ENCODE measurements at places on chromosomes 11 and 22.

DNA sequence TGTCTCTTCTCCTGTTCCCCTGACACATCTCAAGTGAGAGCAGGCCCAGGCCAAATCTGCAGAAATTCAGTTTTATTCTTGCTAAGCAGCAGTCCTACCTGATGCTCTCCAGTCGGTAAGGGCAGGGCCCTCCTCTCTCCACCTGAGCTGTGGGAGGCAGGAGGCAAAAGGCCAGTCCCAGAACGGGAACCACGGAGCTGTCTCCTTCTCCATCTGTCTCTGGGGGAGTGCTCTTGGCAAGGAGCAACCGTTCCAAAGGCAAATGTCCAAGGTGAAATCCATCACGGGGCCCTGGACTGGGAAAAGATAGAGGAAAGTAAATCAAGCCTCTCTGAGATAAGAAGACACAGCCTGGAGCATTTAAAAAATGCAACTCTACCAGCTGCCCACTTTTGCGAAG is 65.2 kb upstream of the CDON start:
- DNase-seq, result no peak

DNA sequence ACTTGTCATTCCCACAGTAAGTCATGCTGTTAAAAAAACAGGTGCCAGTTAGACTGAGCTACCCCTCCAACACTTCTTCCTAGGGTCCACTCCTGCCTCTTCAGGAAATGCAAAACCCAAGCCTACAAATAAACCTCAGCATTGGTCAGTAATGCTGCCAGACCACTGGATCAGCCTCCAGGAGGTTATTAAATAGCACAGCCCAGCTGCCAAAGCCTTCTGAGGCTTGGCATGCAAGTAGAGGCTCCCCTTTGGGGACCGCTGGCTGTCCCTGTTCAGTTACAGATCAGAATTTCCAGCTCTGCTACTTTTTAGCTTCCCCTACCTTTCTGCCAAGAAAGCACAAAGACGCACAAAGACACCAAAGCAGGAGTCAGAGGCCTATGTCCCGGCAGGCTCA is 33.3 kb downstream of the ABTB2 start:
- DNase-seq, result no peak

GRCh38 chr22:22848364-22848866 is 39.2 kb upstream of the IGLL5 start:
- DNase-seq, result peak; percentile 41

DNA sequence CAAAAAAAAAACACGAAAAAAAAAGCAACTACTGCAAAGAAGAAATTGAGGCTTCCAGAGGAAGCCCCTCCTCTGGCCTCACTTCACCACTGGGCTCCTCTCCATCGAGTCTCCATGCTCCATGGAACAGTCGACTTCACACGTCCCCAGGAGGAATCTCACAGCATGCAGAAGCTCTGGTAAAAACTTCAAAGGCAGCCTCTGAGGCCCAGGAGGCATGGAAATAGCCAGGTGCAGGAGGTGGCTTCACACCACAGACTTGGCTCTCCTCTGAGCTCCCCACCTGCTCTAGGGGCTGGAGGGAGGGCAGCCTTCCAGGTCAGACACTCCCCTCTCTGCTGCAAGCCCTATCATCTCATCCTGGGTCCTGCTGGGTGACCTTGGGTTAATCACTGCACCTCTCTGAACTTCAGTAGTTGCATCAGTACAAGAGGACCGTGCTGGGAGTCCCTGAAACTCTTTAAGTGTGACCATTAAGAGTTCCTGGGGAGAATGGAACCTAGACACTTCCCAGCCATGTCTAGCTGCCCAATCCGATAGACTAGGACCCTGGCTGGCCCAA is 8.2 kb downstream of the PDE2A start:
- no peak for DNase-seq

DNA sequence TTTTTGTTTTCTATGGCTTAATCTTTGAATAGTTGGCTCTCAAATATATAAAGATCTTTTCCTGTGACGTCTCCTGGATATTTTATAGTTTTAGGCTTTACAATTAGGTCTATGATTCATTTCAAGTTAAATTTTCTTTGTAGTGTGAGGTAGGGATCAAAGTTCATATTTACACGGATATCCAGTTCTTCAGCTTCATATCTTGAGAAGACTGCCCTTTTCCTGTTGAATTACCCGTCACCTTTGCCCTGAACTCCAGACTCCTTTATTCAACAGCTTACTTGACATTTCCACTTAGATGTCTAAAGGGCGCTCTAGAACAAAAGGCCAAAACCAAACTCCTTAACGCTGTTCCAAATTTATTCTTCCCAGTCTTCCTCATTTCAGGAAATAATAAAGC is 51.7 kb downstream of the TTC17 start:
- no peak for DNase-seq

- DNase-seq, result no peak
These were observed 66.7 kb upstream of the LMO1 start for GRCh38 chr11:8330404-8330803.

DNA sequence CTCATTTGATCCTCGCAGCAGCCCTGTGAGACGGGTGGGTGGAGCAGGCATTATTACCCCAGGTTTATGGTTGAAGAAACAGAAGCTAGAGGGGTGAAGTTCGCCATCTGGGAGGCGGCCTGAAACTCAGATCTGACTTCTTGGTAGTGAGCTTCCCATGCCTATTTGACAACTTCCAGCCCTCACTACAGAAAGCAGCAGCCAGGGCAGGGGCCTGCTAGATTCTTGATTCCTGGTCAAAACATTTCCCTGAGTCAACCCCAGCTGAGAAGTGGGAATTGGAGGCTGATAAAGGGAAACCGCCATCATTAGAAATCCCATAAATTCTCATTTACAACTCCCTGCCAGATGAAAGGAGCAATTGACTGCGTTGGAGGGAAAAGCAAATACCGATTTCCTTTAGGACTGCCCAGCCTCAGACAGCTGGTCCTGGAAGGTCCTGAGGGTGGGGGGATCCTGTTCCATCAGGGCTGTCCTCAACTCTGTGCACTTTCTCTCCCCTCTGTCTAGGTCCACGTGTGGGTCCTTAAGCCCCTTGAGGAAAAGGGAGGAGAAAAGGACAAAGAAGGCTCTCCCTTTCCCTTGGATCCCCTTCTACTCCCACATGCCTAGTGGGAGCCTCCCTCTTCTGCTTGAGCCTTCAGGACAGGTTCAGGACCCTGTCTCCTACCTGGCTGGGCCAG is 10.2 kb upstream of the NECTIN1 start:
- no peak for DNase-seq

GRCh38 chr11:15742626-15743519 is 613.5 kb downstream of the SOX6 start:
- DNase-seq, result no peak

GRCh38 chr11:32602657-32603415 is 19.2 kb downstream of the EIF3M start:
- DNase-seq, result no peak

- DNase-seq, result no peak
These were observed 76.1 kb downstream of the SOX6 start for GRCh38 chr11:16280256-16280682.

DNA sequence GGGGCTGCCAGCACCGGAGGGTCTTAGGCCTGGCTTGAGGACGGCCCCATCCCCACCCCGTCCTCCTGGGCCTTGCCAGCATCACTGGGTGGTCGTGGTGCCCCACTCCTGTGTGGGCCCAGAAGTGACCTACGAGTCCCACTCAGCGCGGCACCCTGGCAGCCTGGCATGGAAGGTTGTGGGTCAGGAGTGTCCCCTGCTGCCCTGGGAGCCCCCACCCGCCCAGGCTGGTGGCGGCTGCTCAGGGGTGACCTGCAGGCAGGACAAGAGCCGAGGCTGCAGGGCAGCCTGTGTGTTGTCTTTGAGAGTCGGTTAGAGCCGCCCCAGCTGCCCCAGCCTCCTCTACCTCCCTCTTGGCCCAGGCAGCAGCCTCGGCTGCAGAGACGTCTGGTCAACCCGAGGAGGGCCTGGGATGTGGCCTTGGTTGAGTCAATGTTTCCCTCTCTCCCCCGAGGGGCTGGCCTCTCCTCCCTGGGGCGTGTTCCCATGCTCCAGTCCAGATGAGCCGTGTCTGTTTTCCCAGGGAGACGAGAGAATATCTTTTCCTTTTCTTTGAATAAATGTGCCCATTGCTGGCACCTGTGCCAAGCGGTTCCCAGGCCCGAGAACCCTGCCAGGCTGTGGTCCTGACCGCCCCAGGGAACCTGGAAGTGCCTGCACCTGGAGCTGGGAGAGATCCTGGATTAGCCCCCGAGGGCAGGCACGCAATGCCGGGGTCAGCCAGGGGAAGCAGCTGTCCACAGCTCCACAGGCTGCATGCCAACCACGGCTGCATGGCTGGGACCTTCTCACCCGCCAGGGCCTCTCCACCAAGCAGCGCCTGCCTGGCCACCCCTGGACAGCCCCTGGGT is 35.7 kb upstream of the MUC5AC start:
- DNase-seq, result no peak

GRCh38 chr11:112835591-112836255 is 125.5 kb upstream of the NCAM1 start:
- no peak for DNase-seq

DNA sequence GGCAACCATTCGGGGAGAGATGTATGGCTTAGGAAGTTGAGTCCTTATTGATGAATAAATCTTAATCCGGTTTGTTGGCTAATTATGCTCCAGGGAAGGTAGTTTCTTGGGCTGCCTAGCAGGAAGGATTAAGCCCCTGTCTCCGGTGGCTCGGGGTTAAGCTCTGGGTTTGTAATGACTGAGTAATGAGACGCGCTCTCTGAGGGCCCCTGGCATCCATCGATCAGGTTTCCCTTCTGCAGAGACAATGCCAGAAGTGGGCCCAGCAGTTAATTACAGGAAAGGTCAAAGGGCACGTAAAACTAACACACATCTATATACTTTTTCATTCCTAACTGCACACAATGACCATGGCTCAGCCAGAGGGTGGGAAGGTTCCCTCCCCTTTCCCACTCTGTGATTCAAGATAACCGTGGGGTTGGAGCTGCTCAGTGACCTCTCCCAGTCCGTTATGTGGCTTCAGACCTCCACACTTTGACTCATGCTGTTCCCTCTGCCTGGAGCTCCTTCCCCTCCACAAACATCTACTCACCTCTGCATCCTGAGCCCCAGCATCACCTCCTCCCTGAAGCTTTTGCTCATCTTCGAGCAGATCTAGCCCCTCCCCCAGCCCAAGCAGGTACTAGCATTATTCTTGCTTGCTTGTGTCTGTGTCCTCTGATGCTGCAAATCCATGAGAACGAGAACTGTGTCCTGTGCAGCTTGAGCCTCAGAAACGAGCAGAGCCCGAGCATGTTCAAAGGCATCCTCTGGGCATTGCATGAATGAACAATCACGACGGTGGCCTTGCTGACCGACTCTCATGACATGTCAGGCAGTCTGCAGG is 16.6 kb downstream of the SCUBE1 start:
- no peak for DNase-seq

DNA sequence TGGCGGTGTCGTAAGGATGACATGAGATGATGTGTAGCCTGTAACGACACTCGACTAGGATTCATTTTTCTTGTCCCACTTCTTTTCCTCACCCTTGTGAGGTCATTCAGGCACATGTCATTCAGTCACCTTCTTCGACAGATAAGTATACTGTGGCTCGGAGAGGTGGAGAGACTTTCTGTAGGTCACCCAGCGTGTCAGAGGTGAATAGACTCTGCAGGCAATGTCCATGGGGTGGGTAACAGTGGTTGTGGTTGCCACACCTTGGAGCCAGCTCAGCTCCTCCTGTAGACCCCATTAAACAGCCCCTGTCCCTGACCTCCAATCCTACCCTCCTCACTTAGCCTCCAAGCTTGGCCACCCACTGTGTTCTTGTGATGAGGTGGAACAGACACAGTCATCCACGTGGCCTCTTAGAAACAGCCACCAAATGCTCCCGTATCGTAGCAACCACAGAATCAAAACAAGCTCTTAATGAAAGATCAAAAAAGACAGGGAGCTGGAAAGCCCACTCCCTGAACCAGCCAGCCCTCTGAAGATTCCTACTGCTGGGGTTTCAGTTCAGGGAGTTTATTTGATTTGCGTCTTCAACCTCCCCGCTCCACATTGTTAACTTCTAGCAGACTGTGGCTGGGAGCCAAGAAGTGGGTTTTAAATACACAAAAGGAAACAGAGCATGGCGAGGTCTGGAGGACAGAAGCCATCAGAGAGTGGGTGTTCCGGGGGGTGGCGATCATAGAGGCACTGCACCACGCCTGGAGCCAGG is 89.0 kb upstream of the GRK3 start:
- DNase-seq, result no peak

DNA sequence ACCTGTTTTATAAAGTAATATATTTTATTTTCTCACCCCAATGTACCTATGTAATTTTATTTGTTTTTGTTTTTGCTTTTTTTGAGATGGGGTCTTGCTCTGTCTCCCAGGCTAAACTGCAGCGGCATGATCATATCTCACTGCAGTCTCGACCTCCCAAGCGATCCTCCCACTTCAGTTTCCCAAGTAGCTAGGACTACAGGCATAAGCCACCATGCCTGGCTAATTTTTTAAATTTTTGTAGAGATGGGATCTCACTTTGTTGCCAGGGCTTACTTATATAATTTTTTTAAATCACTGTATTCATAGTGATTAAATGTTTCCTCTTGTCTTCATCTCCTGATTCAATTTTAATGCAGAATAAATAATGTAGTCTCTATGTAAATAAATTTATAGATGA is 13.2 kb upstream of the DNAJB7 start:
- DNase-seq, result no peak

GRCh38 chr11:64078905-64079304 is 43.2 kb downstream of the FLRT1 start:
- no peak for DNase-seq

GRCh38 chr22:40855071-40855978 is 1.1 kb downstream of the ST13 start:
- no peak for DNase-seq

GRCh38 chr11:30423886-30424285 is 101.0 kb downstream of the ARL14EP start:
- no peak for DNase-seq

DNA sequence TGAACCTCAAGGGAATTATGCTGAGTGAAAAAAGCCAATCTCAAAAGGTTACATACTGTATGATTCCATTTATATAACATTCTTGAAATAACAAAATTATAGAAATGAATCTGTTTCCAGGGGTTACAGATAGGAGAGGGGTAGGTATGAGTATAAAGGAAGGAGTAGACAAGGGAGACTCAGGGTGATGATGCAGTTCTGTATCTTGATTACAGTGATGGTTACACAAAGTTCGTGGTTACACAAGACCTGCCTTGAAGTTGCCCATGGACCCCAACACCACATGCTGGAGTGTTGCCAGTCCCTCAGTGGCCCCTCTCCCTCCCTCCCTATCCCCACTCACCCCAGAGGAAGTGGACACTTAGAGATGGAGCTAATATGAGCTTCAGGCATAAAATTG is 20.3 kb downstream of the STK33 start:
- DNase-seq, result no peak

DNA sequence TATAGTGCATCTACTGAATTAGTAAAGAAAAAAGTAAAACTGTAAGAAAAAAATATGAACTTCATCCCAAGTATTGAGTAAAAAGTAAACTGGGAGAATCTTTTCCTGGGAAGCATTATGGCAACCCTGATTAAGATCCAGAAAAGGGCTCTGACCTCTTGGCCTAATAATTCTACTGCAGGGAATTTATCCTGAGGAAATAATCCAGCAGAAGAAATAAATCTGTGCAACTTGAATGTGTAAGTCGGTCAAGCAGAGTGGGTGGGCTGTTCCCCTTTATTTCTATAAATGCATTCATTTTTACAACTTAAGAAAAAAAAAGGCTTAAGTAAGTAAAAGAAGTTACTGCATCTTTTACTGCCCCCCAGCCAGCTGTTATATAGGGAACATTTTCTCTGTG is 111.2 kb upstream of the PARVA start:
- no peak for DNase-seq

Data from activated CD8-positive, alpha-beta memory T cell treated with anti-CD3 and anti-CD28 coated beads for 48 hours (primary cell).